Activated naive CD4-positive, alpha-beta T cell treated with anti-CD3 and anti-CD28 coated beads for 36 hours (primary cell): ENCODE measurements at places on chromosomes 3 and 15. TPM values are rescaled to one million over a fixed set of nuclear protein-coding genes. Genes with fewer than 3 reads are reported as not detected.

DNA sequence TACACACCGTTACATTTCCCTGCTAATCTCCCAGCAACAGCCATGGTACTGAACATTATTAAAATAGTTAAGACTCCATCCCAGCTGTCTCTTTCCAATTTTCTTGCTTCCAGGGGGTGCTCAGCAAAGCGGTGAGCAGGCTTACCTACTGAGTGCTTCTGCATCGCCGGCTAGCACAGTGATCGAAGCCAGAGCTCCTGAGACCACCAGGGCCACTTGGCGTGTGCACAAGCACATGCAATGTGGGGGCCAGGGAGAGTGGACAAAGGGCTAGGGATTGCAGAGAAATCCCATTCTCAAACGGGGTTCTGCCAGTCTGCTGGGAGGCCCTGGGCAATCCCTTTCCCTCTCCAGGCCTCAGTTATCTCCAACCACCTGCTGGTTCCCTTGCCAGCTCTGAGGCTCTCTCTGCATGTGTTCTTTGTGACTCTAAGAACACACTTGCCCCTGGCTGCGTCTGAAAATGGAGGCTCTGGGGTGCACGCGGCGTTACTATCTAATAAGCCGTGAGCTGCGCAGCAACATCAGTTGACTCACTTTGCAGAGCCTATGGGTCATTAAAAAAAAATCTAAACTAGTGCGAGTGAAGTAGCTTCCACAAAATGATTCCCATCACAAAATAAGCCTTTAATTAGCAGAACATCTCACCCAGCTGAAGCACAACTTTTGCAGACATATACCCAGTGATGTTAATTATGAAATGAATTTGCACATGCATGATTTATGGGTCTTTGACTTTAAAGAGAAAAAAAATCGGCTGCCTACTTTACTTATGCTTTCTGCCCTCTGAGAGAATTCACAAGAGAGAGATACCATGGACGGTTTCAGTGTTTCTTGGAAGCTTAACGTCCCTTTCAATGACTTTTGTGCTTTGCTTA is 271.5 kb downstream of the TLE3 start:
- DNase-seq: no peak

DNA sequence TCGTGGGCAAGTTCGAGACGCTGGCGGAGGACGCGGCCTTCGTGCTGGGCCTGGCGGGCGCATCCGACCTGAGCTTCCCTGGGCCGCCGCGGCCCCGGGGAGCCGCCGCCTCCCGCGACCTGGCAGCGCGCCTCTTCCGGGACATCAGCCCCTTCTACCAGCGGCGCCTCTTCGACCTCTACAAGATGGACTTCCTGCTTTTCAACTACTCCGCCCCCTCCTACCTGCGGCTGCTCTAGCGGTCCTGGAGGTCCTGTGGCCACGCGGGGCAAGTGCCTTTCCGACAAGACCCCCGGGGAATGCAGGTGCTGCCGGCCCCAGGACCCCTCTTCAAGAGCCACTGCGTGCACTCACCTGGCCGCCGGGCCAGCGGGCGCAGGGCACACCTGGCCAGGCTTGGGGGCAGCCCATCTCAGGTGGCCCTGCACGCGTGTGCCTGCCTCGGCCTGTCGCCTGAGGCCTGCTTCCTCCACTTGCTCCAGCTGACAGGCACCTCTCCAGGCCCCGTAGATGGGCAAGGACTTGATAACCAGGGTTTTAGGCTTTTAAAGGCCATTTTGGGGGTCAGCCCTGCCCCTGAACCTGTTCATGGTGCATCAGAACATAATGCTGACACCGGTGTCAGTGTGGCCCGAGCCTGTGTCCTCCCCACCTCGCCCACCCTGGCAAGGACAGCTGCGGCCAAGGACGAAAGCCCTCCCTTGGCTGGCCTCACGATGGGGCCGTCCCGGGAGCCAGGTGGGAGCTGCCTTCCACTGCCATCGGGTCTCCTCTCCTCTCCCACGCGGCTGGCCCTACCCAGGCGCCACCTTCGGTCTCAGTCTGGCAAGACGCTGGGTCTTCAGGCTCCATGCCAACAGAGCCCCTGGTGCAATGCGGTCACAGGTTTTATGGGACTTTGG is 16.1 kb downstream of the C3orf22 start:
- DNase-seq: no peak

GRCh38 chr15:41556677-41557076 is 2.3 kb upstream of the TYRO3 start:
- DNase-seq: no peak

The SUSD5 gene
- total RNA-seq: not detected

DNA sequence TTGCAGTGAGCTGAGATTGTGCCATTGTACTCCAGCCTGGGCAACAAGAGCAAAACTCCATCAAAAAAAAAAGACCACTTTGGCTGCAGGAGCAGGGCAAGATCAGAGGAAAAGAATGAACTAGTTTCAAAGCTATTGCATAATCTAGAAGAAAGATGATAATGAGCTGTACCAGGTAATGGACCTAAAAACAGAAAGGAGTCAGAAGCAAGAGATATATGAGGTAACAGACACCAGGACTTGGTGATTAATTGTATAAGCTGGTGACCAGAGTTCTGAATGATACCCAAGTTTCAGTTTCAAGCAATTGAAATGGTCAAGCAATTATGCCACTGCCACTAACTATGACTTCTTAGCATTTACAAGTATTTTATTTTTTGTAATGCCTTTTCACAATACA is 2.9 kb downstream of the POLQ start:
- DNase-seq: no peak
